ENCODE measurements at places on chromosomes 16 and 17. TPM values are rescaled to one million over a fixed set of nuclear protein-coding genes. Genes with fewer than 3 reads are reported as not detected.

DNA sequence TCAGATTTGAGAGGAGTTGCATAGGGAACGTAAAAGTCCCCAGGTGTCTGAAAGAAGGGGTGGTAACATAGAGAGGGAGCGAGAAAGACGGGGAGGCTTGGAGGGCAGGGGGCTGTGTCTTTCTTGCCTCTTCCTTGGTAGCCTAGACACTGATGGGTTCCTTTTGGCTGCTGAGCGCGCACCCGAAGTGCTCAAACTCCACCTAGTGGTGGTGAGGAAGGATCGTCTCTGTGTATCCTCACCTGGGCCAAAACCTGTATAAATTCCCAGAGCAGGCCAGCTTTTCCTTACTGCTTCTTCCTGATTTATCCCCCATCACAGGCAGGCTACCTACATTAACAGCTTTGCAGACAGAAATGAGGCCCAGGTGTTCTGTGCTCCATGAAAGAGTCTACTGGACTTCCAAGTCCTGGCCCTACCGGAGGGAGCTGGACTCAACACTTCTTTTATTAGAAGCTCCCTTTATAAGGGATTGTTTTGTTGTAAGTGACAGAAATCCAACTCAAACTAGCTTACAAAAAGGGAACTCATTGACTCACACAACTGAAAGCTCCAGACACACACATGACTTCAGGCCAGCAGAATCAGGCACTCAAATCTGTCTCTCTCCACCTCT, 5.5 kb upstream of the SLC25A35 start:
- DNase-seq = peak; percentile 34

GRCh38 chr16:59611556-59611955, 877.4 kb upstream of the GOT2 start:
- DNase-seq = no peak

DNA sequence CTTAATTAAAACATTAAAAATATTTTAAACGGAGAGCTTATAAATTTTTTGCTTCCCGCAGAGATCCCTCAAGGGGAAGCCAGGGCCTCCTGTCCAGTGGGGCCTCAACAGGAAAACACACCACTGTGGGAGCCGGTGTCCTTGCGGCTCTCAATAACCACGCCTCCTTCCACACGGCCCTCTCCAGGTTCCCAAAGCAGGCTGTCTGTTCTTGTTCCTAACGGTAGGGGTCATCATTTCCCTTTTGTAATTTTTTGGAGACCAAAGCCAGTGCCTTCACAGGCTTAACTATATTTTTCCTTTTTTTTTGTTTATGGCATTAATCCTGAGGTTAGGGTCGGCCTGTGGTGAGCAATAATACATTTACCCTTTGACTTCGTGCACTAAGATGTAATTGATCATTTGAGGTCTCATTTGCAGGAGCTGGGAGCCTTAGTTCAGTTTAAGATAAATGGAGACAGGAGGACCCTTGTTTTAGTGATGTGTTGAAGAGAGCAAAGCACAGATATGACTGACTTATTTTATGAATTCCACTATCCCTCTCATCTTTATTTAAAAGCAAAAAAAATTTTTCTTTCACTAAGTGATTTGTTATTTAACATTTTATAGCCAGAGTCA, 77.5 kb upstream of the N4BP1 start:
- peak; percentile 72 for DNase-seq

The PLA2G10 gene
- not detected for total RNA-seq

GRCh38 chr16:15587152-15587825, 55.7 kb downstream of the MARF1 start:
- DNase-seq = no peak

The ABCA3 gene
- total RNA-seq = 30.3 TPM

GRCh38 chr16:66934138-66934838, at the start of gene CIAO2B:
TSS of gene CIAO2B (minus strand) at chr16:66934402. CDS start at chr16:66934364, 38 bp downstream.
- peak; percentile 78 for DNase-seq

The CD19 gene
- total RNA-seq = not detected

All from dermis microvascular lymphatic vessel endothelial cell (primary cell).